ENCODE measurements at places on chromosomes 7 and 10. TPM values are rescaled to one million over a fixed set of nuclear protein-coding genes. Genes with fewer than 3 reads are reported as not detected.

The PRTFDC1 gene
- 3.8 TPM for total RNA-seq

The MYL10 gene
- total RNA-seq: not detected

The PAPSS2 gene
- total RNA-seq: 2.4 TPM

The SRI gene
- 115 TPM for total RNA-seq

The GRID1 gene
- total RNA-seq: 2.3 TPM

The GPNMB gene
- not detected for total RNA-seq

The JAKMIP3 gene
- total RNA-seq: 0.56 TPM

The SUN3 gene
- not detected for total RNA-seq

Data from cardiac muscle cell (in vitro differentiated cells and primary cell).